ENCODE measurements at places on chromosomes 1 and 21. TPM values are rescaled to one million over a fixed set of nuclear protein-coding genes. Genes with fewer than 3 reads are reported as not detected.

DNA sequence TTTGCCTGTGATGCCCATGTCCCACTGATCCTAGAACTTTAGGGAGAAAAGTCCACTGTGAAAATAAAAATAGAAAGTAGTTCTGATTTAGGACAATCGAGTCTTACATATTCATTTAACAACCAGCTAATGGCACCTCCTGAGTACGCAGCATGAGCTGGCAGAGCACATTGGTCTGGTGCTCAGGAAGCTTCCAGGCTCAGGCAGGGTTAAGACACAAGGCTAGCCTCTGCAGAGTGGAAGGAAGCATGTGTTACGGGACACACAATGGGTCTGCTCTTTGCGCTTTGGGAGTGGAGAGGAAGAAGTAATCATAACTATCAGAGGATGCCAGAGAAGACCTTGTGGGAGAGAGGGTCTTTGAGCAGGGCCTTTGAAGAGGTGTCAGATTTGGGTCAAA is 4.2 kb upstream of the KLHDC8A start:
- no peak for DNase-seq

The RCC2 gene
- total RNA-seq = 120 TPM

The GNG12 gene
- total RNA-seq = 31.1 TPM

The TRNP1 gene
- total RNA-seq = 182 TPM

GRCh38 chr1:190479516-190479915 is 1.9 kb upstream of the BRINP3 start:
- no peak for DNase-seq

DNA sequence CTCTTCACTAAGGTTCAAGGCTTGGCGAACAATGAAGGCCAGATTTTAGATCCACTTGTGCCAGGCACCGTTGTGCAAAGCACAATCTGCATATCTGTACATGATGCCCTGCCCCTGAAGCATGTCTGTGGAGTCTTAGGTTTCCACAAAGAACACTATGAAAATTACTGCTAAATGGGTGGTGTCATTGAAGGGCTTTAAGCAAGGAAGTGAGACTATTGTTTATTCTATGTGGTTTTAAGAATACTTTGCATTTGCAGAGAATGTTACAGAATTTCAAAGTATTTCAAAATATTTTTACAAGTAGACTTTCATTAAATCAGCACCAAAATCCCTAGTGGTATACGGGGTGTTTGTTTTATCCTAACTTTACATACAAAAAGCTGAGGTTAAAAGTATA is 8.8 kb downstream of the TSEN15 start:
- no peak for DNase-seq

- no peak for DNase-seq
Observed at GRCh38 chr1:13751458-13751871, 51.5 kb downstream of the PRDM2 start.

The ICOSLG gene
- total RNA-seq = 2.2 TPM

DNA sequence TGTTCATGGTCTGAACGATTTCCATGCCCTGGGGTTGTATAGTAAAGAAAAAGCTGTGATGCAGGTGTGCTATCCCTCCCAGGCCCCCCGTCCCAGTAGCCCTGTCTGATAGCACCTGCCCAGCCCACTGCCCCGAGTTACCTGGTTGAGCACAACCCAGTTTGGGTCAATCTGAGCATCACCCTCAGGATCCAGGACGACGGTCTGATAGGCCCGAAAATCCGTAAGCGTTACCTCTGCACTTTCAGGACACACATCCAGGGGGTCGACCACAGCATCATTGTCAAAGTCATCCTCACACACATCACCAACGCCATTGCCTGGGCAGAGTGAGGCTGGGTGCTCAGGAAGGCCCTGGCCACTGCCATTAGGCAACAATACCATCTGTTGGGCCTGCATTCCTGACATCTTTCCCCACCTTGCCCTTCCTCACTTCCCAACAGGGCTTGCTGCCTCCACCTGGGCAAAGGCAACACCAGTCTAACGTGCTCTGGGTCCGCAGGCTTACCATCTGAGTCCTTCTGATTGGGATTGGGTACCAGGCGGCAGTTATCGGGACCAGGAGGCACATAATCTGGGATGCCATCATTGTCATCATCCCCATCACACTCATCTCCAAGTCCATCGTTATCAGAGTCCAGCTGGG is 9.7 kb downstream of the THBS3 start:
- no peak for DNase-seq

GRCh38 chr1:83828456-83828855 is 170.5 kb downstream of the TTLL7 start:
- no peak for DNase-seq

The GRHL3 gene
- 5.5 TPM for total RNA-seq

DNA sequence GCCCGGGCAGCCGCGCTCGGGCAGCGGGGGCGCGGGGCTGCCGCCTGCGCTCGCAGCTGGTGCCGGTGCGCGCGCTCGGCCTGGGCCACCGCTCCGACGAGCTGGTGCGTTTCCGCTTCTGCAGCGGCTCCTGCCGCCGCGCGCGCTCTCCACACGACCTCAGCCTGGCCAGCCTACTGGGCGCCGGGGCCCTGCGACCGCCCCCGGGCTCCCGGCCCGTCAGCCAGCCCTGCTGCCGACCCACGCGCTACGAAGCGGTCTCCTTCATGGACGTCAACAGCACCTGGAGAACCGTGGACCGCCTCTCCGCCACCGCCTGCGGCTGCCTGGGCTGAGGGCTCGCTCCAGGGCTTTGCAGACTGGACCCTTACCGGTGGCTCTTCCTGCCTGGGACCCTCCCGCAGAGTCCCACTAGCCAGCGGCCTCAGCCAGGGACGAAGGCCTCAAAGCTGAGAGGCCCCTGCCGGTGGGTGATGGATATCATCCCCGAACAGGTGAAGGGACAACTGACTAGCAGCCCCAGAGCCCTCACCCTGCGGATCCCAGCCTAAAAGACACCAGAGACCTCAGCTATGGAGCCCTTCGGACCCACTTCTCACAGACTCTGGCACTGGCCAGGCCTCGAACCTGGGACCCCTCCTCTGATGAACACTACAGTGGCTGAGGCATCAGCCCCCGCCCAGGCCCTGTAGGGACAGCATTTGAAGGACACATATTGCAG is 3.0 kb downstream of the ARTN start:
- no peak for DNase-seq

GRCh38 chr1:20964540-20965484 is 177.7 kb upstream of the HP1BP3 start:
- peak; percentile 52 for DNase-seq

DNA sequence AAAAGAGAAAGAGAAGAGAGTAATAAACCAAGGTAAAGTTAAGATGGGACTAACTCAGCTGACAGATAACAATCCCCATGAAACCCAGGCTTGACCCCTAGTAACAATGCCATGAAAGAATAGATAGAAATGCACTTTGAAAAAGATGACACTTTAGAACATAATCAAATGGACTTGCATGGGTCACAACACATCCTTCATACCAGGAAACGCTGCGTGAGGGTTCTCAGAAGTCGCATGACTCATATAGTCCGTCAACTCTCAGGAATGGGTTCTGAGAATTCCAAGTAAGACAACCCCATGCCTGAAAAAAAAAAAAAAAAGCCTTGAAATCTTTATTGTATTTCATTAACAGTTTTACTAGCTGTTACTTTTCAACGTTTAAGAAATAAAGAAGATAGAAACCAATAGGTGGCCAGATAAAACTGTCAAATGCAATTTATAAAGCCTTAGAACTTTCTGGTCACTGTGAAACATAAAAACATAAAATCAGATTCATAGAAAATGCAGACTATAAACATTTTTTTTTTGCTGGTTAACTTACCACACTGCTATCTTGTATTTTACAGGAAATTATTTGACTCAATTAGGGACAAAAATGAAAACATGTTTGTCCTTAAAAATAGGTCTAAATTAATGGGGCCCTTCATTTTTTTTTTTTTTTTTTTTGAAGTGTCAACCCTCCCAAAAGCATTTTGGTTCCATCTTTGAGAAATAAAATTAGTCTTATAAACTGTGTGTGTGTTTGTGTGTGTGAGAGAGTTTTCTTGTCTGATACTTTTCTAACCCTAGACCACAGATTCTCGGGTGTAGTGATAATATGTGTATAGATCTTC is 202.1 kb downstream of the NCAM2 start:
- no peak for DNase-seq

DNA sequence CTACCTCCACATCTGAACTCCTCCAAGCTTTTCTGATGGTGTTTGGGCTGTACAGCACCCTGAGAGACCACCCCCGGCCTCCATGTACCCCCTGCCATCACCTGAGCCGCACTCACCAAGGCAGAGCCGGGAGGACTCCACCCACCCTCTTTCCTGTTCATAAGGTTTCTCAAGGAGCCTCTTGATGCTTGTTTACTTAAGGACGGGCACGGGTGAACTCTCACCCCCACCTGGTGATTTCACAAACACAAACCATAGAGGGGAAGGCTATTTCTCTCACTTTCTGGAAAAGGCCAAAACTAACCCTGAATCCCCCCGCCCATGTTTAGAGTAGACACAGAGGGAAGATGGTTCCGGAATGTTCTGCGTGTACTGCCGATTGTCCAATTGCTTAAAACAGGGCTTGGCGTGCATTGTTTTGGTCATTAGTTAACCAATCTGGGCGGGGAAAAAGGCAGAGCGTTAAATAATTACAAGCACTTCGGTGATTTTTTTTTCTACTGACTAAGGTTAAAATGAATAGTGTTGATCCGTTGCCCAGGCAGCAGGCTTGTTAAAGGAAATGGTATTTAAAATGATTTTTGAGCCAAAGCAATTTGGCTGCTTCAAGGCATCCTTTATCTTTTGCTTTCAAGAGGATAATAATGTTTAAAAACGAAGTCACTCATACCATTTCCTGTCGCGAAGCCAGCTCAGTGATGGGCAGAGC is 279.8 kb upstream of the VAMP3 start:
- DNase-seq = peak; percentile 88

- no peak for DNase-seq
Observed at GRCh38 chr1:16420424-16421118, 16.7 kb downstream of the SPATA21 start.

GRCh38 chr1:58715108-58715507 is 15.2 kb upstream of the MYSM1 start:
- no peak for DNase-seq

DNA sequence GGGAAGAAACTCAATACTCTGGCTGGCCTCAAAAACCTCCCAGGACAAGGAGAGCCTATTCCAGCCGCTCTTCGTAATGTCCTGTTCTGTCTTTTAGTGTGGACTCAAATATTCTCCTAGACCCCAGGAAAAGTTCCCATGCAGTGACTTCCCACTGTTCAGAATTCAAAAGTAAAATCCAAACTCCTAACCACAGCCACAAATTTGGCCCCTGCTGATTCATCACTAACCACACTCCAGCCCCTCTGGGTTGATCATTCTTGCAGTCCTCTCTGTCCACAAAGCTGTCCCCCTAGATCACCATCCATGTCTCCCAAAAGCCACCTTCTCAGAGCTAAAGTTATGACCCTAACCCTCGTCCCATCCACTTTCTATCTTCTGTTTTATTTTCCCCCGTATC is 5.1 kb downstream of the CTNNBIP1 start:
- no peak for DNase-seq

The TPRG1L gene
- total RNA-seq = 43.1 TPM

The SYT6 gene
- total RNA-seq = not detected

The NR1I3 gene
- total RNA-seq = not detected

DNA sequence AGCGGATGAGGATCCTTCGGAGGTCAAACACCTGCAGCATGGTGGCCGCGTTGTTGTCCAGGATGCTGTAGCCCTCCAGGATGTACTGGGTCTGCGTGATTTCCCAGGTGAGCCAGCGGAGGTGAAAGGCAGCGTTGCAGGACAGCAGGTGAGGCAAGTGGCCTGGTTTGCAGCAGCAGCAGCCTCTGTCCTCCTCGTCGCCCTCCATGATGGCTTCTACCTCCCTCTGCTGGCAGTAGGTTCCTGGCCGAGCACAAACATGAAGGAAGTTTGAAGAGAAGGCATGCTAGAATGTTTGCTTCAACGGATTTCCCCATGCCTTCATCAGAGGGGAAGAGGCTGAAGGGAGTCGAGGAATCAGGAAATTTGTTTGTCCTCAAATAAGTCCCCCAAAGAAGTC is 74.7 kb downstream of the NTPCR start:
- peak; percentile 75 for DNase-seq

The G0S2 gene
- total RNA-seq = 3.2 TPM

- DNase-seq = no peak
Observed at GRCh38 chr1:13570924-13571323, 12.7 kb upstream of the PDPN start.

- no peak for DNase-seq
Observed at GRCh38 chr1:82048596-82048995, 247.9 kb downstream of the ADGRL2 start.

DNA sequence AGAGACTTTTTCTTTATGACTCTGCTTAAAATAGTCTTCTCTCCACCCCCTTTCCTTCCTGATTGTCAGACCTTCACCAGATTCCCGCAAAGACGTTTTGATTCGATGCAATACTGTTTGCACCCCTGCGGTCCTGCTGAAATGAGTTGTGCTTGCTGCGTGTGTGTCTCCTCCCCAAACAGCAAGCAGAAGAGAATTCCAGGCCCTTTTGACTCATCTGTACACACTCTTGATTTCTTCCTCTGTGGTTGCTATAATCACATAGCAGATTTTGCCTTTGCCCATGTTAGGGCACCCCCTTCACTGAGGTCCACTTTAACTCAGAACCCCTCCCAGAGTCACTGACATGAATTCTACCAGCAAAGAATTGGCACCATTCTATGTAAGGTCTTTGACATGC is 136.5 kb downstream of the ZZZ3 start:
- no peak for DNase-seq

The CAMK1G gene
- not detected for total RNA-seq

- no peak for DNase-seq
Observed at GRCh38 chr1:42523171-42523570, 60.1 kb downstream of the CCDC30 start.

DNA sequence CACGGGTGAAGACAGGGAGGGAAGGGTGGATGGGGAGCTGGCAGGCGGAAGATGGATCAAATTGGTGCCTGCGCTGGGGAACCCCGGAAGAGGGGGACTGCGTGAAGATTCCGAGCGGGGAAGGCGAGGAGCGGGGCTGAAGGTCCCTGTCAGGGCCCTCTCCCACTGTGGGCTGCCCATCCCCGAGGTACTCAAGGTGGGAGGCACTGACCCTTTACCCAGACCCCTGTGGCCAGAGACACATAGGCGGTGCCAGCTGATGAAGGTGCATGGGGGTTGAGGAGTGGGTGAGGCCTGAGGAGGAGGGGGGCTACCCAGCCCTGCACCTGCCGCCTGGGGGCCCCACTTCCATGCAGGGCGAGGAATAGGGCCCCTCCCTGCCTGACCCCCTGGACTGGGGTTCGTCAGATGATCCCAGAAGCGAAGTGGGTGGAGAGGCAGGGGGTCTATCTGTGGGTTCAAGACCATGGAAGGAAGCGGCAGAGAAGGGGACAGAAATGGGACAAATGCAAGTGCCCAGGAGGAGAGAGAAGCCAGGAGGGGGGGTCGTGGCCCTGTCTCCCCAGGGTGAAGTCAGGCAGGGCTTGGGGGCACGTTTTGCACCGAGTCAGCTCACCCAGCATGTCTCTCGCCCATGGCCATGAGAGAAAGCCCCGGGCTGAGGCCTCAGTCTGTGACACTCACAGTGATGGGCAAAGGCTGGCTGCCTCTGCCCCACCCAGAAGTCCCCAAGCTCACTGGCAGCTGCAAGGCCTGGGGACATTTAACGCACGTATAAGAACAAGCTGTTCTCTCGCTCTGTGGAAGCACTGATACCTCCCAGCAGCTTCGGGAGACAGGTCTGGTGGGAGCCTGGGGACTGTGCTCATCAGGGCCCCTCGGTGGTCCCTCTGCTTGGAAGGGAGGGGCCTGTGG is 7.0 kb upstream of the MMEL1 start:
- no peak for DNase-seq

Measured in HT-29 (cell line).